ENCODE measurements at places on chromosomes 3 and 15. TPM values are rescaled to one million over a fixed set of nuclear protein-coding genes. Genes with fewer than 3 reads are reported as not detected.
A peak's percentile ranks its signal among the peaks of the same experiment; 100 is the strongest.

DNA sequence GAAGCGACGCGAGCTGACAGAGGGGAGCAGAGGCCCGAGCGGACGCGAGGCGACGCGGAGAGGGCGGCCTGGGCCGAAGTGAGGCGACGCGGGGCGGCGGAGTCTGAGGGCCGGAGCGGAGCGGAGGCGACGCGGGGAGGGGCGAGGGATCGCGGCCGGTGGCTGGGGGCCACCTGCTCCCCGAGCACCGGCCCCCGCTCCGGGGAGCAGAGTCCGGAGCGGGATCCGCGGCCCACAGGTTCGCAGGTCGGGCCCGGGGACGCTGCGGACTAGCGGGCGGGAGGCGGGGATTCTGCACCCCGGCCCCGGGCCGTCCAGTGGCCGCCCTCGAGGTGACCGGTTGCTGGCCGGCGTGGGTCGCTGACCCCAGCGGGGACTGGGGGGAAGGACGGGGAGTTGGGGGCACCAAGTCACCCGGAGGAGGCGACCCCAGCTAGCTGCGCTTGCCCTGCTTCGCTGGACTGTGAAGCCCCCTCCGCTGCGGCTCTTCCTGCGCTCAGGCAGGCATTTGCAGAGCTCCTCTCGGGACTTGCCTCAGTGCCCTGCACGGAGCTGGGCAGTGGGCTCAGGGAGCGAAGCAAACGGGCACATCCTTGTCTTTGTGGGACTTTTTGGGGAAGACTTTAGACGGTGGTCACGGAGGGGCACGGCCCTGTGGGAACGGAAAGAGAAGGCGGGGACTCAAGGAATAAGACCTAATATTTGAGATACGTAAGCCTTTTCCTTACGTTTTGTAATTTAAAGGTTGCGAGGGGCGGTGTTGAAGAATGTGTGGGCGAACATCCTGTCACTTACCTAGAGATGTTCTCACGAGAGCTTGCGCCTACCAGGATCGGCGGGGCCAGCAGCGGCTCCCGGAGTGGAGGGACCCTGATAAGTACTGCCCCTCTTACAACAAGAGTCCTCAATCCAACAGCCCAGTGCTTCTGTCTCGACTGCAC, 566 bp downstream of the HMCES start:
- peak; percentile 48 for ATAC-seq

DNA sequence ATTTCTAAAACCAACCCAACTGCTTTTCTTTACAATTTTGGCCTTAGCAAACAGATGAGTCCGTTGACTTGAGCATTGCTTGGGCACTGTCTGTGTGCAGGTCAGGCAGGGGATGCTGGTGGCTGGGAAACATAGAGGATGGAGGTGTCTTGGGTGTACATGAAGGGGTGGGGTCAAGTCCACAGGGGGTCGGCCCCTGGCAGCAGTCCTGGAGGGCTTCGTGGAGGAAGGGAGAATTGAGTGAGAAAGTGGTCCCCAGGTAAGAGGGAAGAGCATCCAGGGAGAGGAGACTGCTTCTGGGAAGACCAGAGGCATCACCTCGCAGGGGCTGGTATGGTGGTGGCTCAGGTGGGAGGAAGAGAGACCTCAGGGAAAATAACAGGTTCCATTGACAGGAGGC, 144.8 kb downstream of the TJP1 start:
- ATAC-seq, result no peak

GRCh38 chr3:195001961-195002861, 268.7 kb downstream of the XXYLT1 start:
- peak; percentile 17 for ATAC-seq

DNA sequence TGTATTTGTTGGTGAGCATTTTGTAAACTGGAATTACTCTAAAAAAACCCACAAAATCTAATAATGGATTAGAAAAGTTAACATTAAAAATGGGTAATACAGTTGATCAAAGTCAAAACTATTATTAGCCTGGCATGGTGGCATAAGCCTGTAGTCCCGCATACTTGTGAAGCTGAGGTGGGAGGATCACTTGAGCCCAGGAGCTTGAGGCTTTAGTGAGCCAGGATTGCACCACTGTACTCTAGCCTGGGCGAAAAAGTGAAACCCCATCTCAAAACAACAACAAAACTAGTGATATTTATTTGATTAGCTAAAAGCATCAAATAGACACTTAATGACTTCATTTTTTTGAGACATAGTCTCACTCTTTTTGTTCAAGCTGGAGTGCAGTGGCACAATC, 3.6 kb downstream of the SNX1 start:
- no peak for ATAC-seq

GRCh38 chr15:92510163-92510882, 116.6 kb downstream of the ST8SIA2 start:
- ATAC-seq, result no peak

DNA sequence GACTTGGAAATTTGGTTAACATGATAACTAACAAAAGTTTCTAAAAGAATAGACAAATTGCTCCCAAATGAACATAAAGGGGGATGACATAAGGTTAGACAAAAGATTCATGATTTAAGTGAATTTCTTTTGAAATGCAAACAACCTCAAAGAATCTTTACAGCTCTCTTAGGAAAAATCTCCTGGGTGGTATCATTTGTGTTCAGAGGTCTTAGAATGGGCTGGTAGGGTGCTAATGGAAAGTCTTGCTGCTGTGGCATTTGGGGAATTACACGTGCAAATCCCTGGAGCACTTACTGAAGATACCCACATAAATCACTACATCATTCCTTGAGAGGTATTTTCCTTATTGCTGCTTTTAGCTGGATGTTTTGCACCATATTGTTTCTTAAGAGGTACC, 14.4 kb upstream of the ROBO2 start:
- no peak for ATAC-seq

- ATAC-seq, result no peak
Measured at GRCh38 chr3:152909180-152909883, 74.4 kb downstream of the P2RY1 start.

DNA sequence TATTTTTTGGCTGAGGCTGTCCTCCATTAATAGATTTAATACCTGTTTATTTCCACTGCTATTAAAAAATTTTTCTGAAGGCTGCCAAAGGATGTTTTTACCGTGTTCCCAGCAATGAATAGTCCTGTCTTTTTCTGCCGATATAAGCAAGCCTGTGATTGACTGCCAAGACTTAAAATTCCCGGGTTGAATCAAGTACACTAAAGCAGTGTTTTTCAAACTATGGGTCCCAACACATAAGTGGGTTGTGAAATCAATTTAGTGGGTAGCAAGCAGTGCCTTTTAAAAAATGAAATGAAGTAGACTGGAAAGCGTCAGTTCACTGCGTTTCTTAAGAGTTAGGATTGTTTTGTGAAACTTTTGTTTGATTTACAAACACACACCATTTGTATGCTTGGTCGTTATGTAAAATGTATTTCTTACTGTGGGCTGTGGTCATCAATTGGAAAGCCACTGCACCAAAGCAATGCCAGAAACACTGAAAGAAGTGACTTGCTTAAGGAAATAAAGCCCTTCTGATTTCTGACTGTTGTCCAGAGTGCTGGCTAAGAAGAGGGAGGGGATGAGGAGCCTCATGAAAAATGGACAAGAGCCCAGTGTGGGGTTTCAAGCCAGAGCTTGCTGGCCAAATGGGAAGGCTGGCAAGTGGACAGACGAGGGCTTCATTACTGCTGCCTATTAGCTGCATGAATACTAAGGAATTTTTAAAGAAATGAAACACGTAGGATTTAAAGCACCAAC, 206.0 kb downstream of the THRB start:
- peak; percentile 52 for ATAC-seq

- ATAC-seq, result peak; percentile 20
Measured at GRCh38 chr15:25742776-25743547, 120.2 kb downstream of the ATP10A start.

GRCh38 chr3:21645121-21645897, 105.7 kb downstream of the ZNF385D start:
- peak; percentile 61 for ATAC-seq

DNA sequence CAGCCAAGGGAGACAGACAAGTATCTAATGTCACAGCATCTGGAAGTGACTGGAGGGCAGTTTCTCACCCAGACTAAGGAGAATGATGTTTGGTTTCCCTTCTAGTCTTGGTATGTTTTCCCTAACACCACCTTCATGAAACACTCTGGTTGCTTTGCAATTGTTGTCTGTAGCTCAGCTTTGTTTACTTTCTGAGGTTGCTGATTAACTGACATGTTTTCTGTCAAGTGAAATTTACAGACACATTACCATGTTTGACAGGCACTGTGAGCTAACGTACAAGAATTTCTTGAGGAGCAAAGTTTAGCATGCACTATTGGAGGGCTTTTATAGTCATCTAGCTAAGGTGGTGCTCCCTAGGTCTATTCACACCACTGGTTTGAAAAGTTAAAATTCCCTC, 131.6 kb upstream of the NECTIN3 start:
- ATAC-seq, result no peak

GRCh38 chr3:131279577-131279976, 102.0 kb upstream of the NUDT16 start:
- ATAC-seq, result no peak

GRCh38 chr3:1380926-1381646, 288.3 kb downstream of the CNTN6 start:
- ATAC-seq, result peak; percentile 48

GRCh38 chr3:129619726-129620162, 13.3 kb upstream of the PLXND1 start:
- ATAC-seq, result no peak

DNA sequence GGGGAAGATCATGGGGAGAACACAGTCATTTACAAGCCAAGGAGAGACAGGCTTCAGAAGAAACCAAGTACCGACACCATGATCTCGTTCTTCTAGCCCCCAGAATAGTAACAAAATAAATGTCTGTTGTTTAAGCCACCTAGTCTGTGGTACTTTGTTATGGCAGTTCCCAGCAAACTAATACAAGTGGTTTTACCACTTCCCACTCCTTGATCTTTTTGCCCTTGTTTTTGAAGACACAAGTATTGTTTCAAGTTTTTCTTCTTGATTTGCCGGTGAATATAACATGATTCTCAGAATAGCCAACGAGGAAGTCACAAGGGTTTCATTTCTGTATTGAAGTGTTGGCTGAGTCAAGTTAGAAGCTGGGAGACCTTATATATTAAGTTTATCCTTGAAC, 220.3 kb downstream of the SOX2 start:
- ATAC-seq, result no peak

- ATAC-seq, result no peak
Measured at GRCh38 chr15:58571491-58571890, 139.7 kb downstream of the LIPC start.

GRCh38 chr3:26281284-26281985, 341.1 kb upstream of the LRRC3B start:
- no peak for ATAC-seq

- no peak for ATAC-seq
Measured at GRCh38 chr3:78004571-78004970, 964.7 kb downstream of the ROBO2 start.

GRCh38 chr3:149971403-149972075, 844 bp upstream of the PFN2 start:
- ATAC-seq, result peak; percentile 33

DNA sequence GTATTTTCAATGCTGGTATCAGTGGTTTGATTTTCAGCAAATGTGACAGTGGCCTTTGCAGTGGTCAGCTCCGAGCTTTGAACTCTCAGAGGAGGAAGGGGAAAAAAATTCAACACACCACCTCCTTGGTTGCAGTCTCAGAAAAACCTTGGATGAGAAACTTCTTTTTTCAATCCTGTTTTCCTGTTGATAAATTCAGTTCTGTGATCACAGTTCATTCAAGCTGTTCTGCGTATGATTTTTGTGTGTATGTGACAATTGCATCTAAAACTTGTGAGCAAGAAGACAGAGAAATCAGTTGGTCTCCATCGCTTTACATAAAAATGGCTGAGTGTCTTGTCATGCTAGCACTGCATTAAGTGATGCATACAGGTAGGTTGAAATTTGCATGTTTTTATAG, 19.2 kb downstream of the ZBTB38 start:
- no peak for ATAC-seq

DNA sequence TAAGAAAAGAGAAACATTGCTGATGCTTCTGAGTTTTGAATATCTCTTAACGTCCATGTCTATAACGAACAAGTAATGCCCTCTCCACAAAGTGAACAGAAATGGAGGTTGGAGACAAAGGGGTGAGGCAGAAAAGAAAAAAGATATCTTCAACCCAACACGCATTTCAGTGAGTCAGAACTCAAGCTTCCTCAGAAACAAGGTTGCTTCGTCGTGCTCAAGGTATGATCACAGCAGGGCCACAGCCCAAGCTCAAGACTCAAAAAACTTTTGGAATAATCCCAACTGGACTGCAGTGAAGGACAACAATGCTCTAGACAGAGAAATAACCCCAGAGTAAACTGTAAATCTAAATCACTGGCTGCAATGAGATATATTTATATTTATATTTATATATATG, 18.9 kb downstream of the WNT5A start:
- ATAC-seq, result no peak

- ATAC-seq, result no peak
Measured at GRCh38 chr3:137807998-137808397, 43.9 kb downstream of the SOX14 start.

GRCh38 chr3:82596805-82597204, 835.4 kb upstream of the GBE1 start:
- ATAC-seq, result no peak

DNA sequence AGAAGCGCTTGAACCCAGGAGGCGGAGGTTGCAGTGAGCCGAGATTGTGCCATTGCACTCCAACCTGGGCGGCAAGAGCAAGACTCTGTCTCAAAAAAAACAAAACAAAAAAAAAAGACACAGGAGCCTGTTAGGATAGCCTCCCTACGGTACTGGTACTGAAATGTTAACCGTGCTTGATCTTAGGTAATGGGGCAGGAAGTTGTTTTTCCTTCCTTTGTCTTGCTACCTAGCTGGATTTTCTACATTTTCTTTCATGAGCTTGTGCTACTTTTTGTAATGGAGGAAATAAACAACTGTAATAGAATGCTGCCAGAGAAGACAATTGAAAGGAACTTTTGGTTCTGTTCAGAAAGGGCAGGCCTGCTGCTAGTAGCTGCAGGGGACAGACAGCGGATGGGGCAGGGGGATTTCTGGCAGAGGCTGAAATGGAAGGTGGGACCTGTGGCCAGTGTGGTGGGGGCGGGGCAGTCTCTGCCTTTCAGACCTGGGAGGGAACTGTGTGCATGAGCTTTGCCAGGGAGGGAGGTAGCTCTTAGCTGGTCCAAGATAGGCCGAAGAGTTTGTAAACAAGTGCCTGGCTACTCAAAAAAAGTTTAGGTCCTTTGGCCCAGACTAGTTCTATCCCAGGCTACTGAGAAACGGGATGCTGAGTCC, 49.0 kb upstream of the SEMA4B start:
- ATAC-seq, result no peak

- ATAC-seq, result no peak
Measured at GRCh38 chr3:119901148-119901547, 119.2 kb downstream of the NR1I2 start.

Gene CELF6
- 0.42 TPM for total RNA-seq

Gene CAPN3
- total RNA-seq, result 16.2 TPM

Gene RAD18
- 7.0 TPM for total RNA-seq

Gene WDR76
- total RNA-seq, result 11.4 TPM

Gene PYGO1
- total RNA-seq, result 21.9 TPM

Gene TADA3
- total RNA-seq, result 65.4 TPM

Gene PLA2G4B
- 3.9 TPM for total RNA-seq

Gene ACKR2
- 5.9 TPM for total RNA-seq

Gene GRAMD2A
- total RNA-seq, result not detected

Gene GASK1A
- total RNA-seq, result 11.5 TPM

Gene ARHGEF3
- 10.4 TPM for total RNA-seq

Gene OR5K3
- total RNA-seq, result not detected
